Large intestine (tissue), 12 donors: ENCODE measurements at places on chromosomes 3 and 15. TPM values are rescaled to one million over a fixed set of nuclear protein-coding genes. Genes with fewer than 3 reads are reported as not detected.

The SERPINI1 gene
- polyA plus RNA-seq, result 4.7 TPM

The CGNL1 gene
- polyA plus RNA-seq, result 7.8 TPM

The CFAP161 gene
- polyA plus RNA-seq, result 0.25 TPM

The GNL3 gene
- 96.2 TPM for polyA plus RNA-seq

The NR2E3 gene
- 0.54 TPM for polyA plus RNA-seq

The CYP8B1 gene
- polyA plus RNA-seq, result 0.75 TPM

The WDR72 gene
- 0.75 TPM for polyA plus RNA-seq

The ZPLD1 gene
- polyA plus RNA-seq, result 0.22 TPM

The WDR76 gene
- polyA plus RNA-seq, result 4.9 TPM

The RNF13 gene
- polyA plus RNA-seq, result 56.2 TPM

The STRA6 gene
- 22.2 TPM for polyA plus RNA-seq

The CDCP1 gene
- polyA plus RNA-seq, result 25.5 TPM

The RARRES1 gene
- 111 TPM for polyA plus RNA-seq

The DGKG gene
- polyA plus RNA-seq, result 4.8 TPM

The HOMER2 gene
- polyA plus RNA-seq, result 7.1 TPM

The GCSAM gene
- 3.7 TPM for polyA plus RNA-seq

The CMTM7 gene
- polyA plus RNA-seq, result 10.9 TPM

The PP2D1 gene
- 0.39 TPM for polyA plus RNA-seq

The MAP1A gene
- polyA plus RNA-seq, result 5.4 TPM

The SMAD3 gene
- polyA plus RNA-seq, result 29.4 TPM

The ACKR2 gene
- 2.6 TPM for polyA plus RNA-seq

The CEMIP gene
- 2.5 TPM for polyA plus RNA-seq

The NDN gene
- polyA plus RNA-seq, result 67.1 TPM

The LCTL gene
- 0.34 TPM for polyA plus RNA-seq

The NEDD4 gene
- polyA plus RNA-seq, result 16.2 TPM

The GOLGA8J gene
- polyA plus RNA-seq, result 0.19 TPM

The ATP13A3 gene
- 64.6 TPM for polyA plus RNA-seq

The STRIT1 gene
- 0.97 TPM for polyA plus RNA-seq

The CACNA2D3 gene
- 0.97 TPM for polyA plus RNA-seq

The RBM5 gene
- 272 TPM for polyA plus RNA-seq

The TMEM44 gene
- polyA plus RNA-seq, result 18.5 TPM

The SPTSSB gene
- 0.40 TPM for polyA plus RNA-seq

The ATP13A4 gene
- polyA plus RNA-seq, result 15.6 TPM

The RASGRF1 gene
- polyA plus RNA-seq, result 0.61 TPM

The CADM2 gene
- 2.4 TPM for polyA plus RNA-seq

The BCHE gene
- polyA plus RNA-seq, result 59.6 TPM

The PAK6 gene
- polyA plus RNA-seq, result 14.8 TPM

The ZNF774 gene
- polyA plus RNA-seq, result 6.0 TPM

The WDR5B gene
- 7.6 TPM for polyA plus RNA-seq

The SMCO1 gene
- not detected for polyA plus RNA-seq

The ARHGEF3 gene
- 9.2 TPM for polyA plus RNA-seq

The NAALADL2 gene
- 6.5 TPM for polyA plus RNA-seq

The EIF4E3 gene
- 7.7 TPM for polyA plus RNA-seq

The CACNA2D2 gene
- 7.5 TPM for polyA plus RNA-seq

The MASP1 gene
- 56.6 TPM for polyA plus RNA-seq
